ENCODE measurements at places on chromosomes 2 and 18.

- no peak for DNase-seq
These were observed 189.9 kb upstream of the GALNT5 start for GRCh38 chr2:157067562-157067961.

DNA sequence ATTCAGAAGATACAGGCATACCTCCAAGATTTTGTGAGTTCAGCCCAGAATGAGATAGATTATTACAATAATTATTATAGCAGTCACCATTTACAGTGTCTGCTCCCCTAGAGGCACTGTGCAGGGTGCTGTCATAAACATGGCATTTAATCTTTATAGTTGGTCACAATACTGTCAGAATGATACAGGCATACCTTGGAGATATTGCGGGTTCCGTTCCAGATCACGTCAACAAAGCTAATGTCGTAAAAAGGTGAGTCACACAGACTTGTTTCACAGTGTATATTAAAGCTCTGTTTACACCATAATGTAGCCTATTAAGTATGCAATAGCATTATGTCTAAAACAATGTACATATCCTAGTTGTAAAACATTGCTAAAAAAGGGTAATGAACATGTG is 45.6 kb downstream of the ZRANB3 start:
- DNase-seq, result no peak

DNA sequence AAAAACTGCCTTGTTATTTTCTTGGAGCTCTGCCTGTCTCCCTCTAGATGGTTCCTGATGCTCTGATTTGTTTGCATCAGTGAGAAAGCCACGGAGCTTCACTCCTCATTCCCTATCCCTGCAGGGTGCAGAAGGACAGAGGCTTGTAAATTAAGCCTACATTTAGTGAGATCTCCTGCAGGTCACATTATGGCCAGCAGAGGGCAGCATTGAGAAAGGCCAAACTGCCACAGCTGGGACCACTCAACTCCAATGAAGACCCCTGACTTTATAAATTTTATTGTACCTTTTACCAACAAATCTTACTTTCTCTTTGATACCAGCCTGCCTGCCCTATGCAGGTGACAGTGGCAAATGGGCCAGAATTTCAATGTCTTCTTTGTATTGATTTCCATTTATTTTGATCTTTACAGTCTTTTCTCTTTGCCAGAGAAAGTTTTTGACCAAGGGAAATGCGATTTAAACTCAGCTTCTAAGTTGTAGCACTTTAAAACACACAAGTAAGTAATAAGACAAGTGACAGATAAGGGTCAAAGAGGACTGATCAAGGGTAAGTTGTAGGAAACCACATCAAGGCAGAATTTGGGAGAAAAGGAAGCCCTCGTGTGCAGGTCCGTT is 1029.1 kb upstream of the KLHL29 start:
- DNase-seq, result no peak

DNA sequence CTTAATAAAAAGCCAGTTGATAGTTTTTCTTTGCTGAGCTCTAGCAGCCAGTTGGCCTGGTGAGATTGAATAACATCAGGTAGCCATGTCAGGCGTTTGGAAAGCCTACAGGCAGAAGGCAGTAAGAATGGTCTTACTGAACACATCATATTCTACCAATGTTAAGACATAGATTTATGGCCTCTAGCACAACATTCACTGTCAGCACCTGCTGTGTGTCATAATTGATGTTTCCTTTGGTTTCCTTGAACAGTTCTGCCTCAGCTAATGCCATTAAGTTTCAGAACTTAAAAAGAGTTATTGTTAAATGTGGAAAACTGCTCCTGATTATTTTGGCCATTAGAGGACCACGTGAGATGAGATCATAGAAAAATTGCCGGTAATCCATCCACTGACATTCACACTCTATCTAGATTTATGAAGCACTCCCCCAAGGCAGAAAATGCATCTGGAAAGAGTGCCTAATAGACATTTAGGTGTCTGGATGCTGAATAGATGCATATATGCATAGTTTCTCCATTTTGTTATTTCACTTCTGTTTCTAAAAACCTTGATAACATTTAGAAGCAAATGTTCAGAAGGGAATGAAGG is 434.7 kb downstream of the PTPRM start:
- no peak for DNase-seq

DNA sequence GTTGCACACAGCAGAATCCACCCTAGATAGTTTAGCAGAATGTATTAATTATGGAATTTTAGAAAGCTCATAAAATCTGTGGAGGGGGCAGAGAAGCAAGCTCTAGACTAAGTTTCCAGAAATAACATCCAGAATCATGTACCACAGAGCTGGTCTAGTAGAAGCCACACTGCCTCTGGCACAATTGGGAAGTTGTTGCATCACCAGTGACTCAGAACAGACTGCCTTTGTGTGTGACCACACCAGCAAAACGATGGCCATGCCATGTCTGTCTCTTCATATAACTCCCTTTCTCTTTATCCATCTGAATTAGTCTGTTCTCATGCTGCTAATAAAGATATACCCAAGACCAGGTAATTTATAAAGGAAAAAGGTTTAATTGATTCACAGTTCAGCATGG is 158.9 kb downstream of the CCDC148 start:
- no peak for DNase-seq

DNA sequence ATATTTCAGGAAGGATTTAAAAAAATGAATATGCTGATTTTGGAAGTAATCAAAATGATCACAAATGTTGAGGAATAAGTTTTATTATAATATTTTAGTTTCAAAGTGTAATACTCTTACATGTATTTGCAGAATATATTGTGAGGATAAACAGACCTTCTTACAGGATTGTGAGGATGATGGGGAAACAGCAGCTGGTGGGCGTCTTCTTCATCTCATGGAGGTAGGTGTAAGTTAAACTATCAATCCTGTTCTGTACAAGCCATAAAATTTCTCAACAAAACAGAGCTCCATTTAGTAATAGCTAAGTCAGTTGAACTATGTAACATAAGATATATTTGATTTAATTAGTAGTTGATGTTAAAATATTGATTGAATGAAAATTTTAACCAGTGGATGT is 12.5 kb upstream of the HRH4 start:
- no peak for DNase-seq

DNA sequence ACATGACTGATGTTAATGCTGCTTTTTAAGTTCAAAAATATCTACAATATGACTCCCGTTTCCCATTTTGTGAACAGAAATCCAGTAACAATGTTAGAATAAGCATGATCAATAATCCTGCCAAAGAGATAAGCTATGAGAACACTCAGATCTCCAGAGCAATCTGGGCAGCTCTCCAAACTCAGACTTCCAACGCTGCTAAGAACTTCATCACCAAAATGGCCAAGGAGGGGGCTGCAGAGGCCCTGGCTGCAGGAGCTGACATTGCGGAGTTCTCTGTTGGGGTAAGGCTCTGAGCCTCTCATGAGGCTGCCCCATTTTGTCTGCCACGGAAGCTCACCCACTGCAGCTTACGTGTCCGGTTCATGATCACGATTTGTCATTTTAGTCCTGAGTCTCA is 68.4 kb downstream of the UGGT1 start:
- no peak for DNase-seq

- no peak for DNase-seq
These were observed 48.6 kb downstream of the MYO7B start for GRCh38 chr2:127584047-127584446.

All from activated gamma-delta T cell treated with anti-CD3 and anti-CD28 coated beads, Interleukin-2, amount 50 U/mL, for 16 hours (primary cell).